Stimulated activated CD8-positive, alpha-beta memory T cell treated with anti-CD3 and anti-CD28 coated beads, Interleukin-15, amount 100 ng/mL, for 1 hour (primary cell): ENCODE measurements at places on chromosomes 16 and 17.

GRCh38 chr17:29078183-29079045 is 35.5 kb downstream of the PIPOX start:
- DNase-seq = no peak

DNA sequence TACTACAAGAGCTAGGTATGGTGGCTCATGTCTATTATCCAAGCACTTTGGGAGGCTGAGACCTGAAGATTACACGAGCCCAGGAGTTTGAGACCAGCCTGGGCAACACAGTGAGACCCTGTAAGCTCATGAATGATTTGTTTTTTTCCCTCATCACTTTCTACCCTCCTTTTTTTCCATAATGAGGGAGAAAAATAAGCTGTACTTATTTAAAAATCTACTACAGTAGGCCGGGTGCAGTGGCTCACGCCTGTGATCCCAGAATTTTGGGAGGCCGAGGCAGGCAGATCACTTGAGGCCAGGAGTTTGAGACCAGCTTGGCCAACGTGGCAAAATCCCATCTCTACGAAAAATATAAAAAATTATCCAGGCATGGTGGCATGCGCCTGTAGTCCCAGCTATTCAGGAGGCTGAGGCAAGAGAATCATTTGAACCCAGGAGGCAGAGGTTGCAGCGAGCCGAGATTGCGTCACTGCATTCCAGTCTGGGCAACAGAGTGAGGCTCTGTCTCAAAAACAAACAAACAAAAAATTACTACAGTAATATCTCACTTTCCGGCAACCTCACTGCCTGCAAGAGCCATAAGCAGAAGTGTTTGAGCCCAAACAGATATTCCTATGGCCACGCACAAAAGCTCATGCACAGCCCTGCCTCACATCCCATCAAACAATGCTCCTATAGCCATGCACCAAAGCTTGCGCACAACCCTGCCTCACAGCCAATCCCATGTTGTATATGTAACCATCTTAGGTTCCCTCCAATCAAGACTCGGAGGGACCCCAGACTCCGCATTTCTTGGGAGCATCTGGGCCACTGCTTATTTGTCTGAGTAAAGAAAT is 37.4 kb downstream of the TK2 start:
- DNase-seq = no peak

- DNase-seq = no peak
These were observed 4.1 kb downstream of the CYLD start for GRCh38 chr16:50745940-50746339.

DNA sequence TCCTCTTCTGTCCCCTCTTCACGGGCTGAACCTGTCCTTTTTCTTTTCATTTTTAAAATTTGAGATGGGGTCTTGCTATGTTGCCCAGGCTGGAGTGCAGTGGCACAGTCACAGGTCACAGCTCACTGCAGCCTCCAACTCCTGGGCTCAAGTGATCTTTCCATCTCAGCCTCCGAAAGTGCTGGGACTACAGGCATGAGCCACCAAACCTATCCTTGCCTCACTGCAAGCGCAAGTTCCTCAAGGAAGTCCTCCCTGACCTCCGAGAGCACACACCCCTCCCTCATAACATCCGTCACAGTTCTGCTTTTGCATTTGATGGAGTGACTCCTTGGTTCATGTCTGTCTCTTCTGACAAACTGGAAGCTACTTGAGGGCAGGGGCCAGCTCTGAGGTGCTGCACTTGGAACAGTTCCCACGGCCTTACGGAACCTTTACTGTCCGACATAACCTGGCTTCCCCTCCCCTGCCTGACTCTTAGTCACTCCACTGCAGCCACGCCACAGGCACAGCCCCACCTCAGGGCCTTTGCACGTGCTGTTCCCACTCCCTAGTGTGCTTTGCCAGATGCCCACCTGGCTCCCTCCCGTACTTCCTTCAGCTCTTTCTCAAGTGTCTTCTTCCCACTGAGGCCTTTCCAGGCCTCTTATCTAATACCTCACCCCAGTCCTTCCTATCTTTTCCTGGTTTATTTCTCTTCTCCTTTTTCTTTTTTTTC is 4.4 kb downstream of the TBX6 start:
- DNase-seq = no peak

- DNase-seq = no peak
These were observed 20.8 kb upstream of the PIK3R5 start for GRCh38 chr17:8986295-8986694.

DNA sequence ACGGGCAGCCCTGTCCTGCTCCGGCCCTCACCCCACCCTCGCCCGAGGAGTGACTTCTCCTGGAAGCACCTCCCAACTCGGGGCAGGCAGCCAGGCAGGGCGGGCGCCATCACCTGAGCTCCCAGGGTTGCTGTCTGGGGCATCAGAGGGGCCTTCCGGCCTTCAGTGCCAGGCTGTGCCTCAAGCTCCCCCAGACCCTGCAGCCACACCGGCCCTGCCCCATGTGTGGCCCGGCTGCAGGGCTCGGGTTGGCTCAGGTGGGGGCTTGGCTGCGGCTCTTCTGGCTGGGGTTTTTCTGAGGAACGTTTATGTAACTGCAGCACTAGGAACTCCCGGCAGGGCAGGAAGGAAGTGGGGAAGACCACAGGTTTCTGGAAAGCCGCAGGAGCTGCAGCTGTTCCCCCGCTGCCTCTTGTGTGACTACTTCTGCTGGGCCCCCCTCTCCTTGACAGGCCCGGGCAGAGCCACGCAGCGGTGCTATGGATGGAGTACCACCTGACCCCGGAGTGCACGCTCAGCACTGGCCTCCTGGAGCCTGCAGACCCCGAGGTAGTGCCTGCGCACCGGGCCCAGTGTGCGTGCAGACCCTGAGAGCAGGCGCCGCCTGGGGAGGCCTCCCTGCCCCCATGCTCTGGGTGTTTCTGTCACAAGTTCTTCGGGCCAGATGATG is 45.6 kb downstream of the PRMT7 start:
- peak; percentile 43 for DNase-seq

GRCh38 chr16:67426950-67427349 is 4.0 kb upstream of the HSD11B2 start:
- no peak for DNase-seq

GRCh38 chr17:27898096-27898495 is 4.9 kb upstream of the LYRM9 start:
- no peak for DNase-seq

- no peak for DNase-seq
These were observed 156.8 kb upstream of the CDH13 start for GRCh38 chr16:82470016-82470415.

DNA sequence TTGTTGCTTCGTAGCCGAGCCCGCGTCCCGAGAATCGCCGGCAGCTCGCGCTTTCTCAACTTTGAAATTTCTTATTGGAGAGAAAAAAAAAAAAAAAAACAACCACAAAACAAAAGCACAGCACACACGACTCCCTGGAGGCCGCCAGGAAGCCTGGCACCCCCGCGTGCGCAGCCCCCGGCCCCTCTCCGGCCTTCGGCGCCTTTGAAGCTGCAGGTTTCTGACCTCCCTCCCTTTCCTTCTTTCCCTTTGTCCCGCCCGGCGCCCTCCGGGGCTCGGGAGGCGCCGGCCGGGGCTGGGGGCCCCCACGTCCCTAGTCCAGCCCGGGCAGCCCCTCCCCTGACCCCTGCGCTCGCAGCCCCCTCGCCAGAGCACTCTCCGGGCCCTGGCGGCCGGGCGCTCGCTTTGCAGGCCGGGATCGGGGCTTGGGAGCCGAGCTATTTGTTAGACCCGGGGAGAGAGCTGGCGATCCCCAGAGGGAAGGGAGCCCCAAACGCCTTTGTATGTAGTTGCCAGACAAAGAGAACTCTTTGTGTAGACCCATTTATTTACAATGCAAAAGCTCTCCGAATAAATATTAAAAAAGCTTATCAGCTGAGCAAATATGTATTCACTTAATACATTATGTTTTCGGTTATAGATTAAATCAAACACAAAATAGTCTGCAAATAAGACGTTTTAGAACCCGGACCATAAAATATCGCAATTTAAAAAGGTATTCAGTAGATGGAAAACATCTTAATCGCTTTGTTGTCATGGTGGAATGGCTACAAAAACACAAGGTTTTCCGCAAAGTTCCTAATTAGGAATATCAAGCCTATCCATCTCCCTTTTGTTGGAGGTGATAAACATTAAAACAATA is 2.3 kb downstream of the BAHCC1 start:
- no peak for DNase-seq

- DNase-seq = no peak
These were observed 4.4 kb upstream of the KRT37 start for GRCh38 chr17:41428591-41429291.

DNA sequence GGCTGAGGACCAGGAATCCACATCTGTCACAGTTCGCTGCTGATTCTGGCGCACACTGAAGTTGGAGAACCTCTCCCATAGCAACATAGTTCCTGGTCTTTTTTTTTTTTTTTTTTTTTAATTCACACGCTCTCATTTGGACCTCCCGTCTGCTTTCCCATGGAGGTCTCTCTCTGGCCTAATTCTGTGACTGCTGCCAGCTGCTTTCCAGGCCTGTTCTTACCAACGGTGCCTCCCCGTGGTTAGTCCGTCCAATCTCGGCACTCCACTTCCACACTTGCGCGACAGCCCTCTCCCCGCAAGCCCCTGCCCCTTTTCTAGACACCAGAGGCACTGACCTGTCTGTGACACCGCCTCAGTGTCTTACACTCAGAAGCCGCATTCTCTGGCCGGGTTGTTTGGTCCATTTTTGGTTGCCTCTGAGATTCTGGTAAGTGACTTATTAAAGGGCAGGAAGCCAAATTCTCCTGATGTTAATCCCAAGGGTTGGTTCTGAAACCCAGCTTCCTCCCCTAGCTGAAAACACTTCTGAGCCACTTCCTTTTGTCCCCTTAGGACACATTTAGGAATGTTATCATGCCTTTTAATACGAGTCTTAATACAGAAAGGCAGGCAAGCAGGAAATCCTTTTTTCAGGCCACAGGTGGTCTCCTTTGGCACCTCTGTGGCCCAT is 1.1 kb upstream of the AKTIP start:
- DNase-seq = no peak

GRCh38 chr16:49093939-49094338 is 187.7 kb downstream of the CBLN1 start:
- no peak for DNase-seq

DNA sequence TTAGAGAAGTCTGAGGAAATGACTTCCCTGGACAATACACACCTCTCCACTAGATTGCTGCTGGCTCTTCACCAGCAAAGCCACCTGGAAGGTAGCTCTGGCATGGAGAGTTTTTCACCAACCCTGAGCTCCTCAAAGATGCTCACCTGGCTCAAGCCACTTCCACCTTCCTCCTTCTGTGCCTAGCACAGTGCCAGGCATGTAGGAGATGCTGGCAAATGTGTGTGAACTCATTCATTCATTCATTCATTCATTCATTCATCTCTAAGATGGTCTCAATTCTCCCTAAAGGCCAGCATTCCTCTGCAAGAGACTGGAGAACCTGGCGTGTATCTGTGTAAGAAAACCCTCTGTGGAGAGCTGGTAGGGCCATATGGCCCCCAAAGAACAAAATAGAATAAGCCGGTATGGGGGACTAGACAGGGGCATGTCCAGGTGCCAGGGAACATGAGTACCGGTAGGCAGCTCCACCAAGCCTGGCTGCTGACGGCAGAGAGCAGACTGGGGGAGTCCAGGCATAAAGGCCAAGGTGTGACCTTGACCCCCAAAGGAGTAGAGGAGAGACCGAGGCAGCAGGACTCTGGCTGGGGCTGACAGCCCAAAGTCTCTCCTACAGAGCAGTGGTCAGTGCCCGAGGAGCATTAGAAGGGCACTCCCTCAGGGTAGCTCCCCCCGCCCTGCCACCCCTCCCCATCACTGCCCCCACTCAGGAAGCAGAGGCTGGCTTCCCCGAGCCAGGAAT is 132.2 kb upstream of the TNRC6C start:
- no peak for DNase-seq

DNA sequence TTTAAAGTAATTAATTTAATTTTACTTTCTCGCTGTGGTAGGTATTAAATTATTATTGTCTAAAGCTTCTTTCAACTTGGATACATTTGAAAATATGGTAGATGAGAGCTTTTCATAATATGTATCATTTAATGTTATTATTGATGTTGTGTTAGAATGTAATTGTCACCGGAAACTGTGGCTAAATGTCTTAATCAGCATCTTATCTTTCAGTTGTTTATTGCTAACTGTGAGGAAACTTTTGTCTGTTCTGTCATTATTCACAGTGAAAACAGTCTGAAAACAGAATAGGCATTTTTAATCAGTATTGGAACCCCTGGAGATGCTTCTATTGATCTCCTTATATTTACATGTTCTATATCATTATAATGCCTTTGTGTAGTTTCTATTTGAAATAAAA is 120.7 kb downstream of the STXBP4 start:
- no peak for DNase-seq

DNA sequence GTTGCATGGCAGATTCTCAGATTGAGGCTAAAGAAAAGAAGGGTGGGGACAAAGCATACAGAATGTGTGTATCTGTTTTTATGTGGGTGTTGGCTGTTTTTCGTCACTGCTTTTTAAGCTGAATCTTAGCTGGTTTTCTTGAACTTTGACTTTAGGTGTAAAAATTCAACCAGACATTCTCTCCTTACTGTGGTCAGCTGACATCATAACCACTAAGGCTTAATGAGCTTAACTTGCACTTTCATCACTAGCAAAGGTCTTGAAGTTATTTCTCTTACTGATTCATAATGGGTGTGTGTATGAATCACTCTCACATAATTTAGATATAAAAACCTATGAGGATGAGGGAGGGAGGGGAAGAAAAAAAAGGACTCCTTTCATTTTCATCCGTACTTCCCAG is 4.0 kb upstream of the CDC6 start:
- DNase-seq = no peak

DNA sequence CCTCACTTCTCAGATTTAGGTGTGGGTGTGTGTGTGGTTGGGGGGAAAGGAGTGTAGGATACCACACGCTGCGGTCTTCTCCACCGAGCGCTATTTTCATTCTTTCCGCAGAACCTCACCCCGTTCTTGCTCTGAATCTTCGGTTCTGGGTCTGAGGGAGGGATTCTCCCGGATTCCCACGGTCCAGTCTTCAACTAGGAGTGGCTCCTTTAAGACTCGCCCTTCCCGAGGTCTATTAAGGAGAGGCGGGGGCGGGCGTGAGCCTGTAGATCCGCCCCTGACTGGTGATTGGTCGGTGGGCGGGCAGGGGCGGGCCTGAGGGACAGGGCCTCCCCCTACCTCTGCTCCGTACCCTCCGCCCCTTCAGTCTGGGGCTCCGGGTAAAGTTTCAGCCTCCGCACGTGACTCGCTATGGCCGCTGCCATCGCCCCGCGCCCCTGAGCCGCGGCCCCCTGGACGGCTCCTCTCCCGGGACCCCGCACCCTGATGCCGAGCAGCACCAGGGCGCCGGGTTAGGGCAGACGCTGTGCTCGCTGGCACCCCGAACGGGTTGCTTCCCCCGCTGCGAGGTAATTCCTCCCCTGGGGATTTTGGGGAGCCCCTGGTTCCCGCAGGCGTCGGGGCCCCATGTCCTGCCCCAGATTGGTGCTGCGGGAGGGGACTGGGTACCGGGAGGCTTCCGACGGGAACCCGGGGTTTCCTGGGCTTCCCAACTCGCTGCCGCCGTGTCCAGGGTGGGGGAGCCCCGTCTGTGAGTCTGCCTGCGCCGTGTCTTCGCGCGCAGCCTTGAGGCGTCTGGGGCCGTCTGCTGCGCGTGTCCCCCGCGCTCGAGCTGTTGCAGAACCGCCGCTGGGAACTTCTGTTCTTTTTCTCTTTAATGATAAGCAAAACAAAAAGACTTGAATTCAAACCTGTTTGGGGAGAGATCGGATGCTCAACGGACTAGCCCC is 9.2 kb downstream of the RARA start:
- DNase-seq = peak; percentile 75

GRCh38 chr17:68505951-68506350 is 6.3 kb upstream of the PRKAR1A start:
- no peak for DNase-seq
